ENCODE measurements at places on chromosomes 6 and 20.

DNA sequence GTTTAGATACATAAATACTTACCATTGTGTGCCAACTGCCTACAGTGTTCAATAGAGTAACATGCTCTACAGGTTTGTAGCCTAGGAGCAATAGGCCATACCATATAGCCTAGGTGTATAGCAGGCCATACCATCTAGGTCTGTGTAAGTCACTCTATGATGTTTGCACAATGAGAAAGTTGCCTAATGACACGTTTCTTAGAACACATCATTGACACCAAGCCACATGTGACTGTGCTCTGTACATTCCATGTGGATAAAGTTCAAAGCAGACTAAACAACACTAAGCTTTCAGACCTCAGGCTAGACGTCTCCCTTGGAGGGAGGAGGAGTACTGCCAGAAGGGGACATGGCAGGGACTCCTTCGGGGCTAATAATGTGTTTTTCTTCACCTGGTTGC, 93.6 kb downstream of the KIF16B start:
- no peak for DNase-seq

DNA sequence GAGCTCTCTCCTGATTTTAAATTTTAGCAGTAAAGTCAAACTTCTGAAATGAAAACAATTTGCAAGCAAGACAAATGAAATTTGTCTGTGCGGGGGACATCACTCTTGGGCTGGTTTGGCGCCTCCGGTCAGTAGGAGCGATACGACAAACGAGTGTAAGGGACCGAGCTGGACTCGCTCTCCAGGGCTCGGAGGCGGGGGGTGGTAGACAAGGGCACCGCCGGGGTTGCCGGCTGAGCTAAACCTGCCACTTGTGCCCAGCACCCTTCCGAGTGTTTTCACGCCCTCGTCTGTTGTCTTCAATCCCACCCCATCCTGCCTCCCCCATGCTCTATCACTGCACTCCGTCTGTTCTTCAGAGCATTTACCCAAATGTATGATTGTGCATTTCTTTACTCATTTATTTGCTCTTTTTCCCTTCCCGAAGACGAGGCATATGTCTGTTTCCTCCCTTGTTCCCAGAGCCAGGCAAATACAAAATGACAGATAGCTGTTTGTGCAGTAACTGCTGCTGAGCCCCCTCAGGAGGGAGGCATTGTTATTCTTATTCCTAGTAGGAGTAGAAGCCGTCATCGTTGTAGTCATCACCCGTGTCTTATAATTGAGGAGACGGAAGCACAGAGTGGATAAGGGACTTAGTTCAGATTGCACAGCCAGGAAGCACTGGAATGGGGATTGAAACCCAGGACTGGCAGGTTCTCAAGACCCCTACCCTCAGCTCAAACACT, 62.8 kb upstream of the APCDD1L start:
- DNase-seq: no peak

- no peak for DNase-seq
Measured at GRCh38 chr20:6057691-6058090, 3.8 kb upstream of the LRRN4 start.

DNA sequence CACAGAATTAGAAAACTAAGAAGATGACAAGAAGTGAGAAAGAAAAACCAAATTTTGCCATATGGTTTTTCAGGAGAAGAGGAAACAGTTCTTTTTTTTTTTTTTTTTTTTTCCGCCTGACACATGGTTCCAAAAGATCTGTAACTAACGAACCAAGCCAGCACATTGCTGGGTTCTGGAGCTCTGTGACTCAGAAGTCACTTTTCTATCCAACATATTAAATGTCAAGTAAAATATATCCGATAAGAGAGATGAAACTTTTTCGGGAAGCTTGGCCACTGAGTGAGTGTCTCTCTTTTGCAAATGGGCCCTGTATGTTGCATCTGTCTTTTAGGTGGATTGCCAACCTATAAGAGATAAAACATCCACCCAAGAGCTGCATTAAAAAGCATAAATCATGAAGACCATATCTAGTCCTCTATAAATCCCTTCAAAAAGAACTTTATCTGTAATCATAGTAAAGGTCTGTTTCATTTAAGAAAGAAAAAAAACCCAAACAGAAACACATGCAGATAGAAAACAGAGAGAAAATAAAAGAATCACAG, 4.6 kb downstream of the METTL24 start:
- DNase-seq: no peak

GRCh38 chr6:168053086-168053956, 25.7 kb downstream of the FRMD1 start:
- no peak for DNase-seq

- DNase-seq: no peak
Measured at GRCh38 chr20:47907031-47907675, 121.9 kb upstream of the SULF2 start.

- DNase-seq: no peak
Measured at GRCh38 chr20:31590717-31591225, 14.3 kb upstream of the ID1 start.

Measured in NCI-H510A treated with DMSO at 0.1 percent for 48 hours (cell line).